NCI-H1694 treated with DMSO at 0.1 percent for 48 hours (cell line): ENCODE measurements at places on chromosomes 2 and 18.

- DNase-seq = no peak
Observed at GRCh38 chr18:6207941-6208340, 206.8 kb downstream of the L3MBTL4 start.

DNA sequence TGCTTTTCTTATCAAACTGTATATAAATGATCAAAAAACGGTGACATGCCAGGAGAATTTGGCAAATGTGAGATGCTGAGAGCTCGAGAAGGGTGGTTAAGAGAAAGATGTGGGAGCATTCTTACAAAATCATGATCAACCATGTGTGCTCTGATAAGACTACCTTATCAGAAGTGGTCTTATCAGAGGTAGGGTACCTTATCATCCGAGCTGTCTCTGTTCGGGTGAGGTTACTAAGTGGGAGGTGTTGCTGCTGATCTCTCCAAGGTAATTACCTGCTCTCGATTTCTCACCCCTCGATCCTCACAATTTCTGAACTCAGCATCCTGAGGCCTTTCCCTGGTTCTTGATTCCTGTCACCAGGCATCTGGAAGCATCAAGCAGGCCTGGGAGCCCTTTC lies 813.0 kb upstream of the ID2 start:
- DNase-seq = no peak

GRCh38 chr2:57022496-57022895 lies 838.7 kb downstream of the CCDC85A start:
- DNase-seq = no peak

DNA sequence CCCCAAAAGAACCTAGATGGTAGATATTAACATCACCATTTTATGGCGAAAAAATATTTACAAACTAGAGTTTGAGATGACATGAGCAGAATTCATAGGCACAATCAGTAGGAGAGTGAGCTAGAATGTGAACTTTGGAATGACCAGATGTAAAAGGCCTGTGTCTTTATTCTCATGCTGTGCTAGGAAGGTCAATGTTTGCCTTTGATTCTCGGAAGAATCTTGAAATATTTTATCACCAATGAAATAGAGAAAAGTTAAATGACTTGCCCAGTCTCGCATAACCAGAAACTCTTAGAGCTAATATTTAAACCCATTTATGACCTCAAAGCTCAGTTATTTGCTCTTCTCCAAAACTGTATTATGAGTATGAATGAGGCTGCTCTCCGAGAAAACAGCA lies 9.2 kb upstream of the REG3G start:
- no peak for DNase-seq

DNA sequence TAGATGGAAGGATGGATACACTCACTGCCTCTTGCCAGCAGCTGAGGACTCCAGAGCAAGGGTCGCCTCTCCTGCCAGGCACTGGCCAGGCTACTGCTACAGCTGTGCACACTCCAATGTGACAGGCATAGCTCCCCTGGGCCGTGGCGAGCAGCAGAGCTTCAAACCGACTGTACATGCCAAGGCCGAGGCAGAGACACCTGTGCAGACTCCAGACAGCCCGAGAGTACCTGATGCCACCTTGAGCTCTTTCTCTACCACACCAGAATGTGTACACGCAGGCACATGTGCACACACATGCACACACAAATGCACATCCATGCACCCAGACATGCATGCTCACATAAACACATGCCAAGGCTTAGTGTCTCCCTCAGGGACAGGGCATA lies 508.3 kb upstream of the MYT1L start:
- DNase-seq = no peak

GRCh38 chr2:173830170-173830569 lies 135.0 kb downstream of the SP3 start:
- DNase-seq = no peak

- peak; percentile 27 for DNase-seq
Observed at GRCh38 chr2:50515638-50516037, 516.3 kb downstream of the NRXN1 start.

- peak; percentile 28 for DNase-seq
Observed at GRCh38 chr18:33844232-33844631, 266.2 kb downstream of the ASXL3 start.

GRCh38 chr2:86037141-86037794 lies 68.4 kb downstream of the POLR1A start:
- peak; percentile 15 for DNase-seq

DNA sequence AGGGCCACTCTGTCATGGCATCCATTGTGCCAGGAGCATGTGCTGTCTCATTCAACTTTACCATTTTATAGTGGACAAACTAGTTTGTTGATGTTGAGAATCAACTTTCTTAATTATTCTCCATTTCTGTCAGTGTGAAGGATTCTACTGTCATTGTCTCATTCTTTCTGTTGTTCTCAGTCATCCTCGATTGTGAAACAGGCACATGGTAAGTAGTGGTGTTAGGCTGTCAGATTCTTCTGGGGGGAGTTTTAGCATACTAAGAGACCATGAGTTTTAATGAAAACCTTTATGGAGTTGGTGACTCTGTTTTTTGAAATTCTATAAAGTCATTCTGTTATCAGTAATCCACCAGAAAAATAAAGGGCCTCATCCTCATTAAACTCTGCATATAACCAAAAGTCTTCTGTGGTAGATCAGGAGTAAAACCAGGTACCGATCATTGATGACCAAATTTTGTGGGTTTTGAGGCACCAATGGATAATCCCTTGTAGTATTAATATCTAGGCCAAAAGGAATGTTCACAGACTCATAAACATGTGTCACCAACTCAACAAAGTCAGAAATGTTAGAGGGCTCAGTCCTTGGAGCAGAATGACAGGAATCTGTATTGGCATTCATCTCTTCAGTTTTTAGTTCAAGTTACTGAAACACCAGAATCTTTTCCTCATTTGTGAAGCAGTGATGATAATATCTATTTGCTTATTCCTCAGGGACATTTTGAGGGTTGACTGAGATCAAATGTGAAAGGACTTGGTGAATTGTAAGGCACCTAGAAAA lies 73.2 kb downstream of the CERS6 start:
- DNase-seq = no peak

DNA sequence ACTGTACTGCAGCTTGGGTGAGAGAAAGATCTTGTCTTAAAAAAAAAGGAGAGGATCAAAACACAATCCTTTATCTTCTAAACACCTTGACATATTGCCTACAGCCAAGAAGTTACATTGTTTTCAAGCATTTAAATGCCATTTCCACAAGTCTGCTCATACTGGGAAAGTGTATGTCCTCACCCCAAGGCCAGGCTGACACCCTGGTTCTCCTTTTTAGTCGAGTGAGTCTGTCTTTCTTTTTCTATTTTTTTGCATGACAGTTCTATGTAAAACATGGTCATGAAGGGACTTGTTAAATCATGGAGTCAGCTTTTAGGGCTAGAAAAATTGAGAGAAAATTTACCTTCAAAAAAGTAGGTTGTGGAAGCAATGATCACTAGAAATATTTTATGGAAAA lies 233.3 kb downstream of the FAM210A start:
- DNase-seq = no peak

DNA sequence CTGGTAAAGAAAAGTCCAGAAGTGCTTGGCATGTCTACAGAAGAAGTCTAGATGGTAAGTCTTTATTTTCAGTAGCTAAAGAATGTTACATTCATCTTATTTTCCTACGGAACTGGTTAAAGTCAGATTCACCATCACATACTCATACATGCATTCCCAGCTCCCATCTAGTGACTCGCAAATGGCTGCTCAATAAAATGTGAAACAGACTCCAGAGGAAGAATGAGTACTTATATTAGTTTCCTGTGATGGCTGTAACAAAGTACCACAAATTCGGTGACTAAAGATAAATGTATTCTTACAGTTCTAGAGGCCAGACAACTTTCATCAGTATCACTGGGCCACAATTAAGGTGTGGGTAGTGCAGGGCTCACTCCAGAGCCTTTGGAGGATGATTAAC lies 797.2 kb downstream of the SATB2 start:
- no peak for DNase-seq

DNA sequence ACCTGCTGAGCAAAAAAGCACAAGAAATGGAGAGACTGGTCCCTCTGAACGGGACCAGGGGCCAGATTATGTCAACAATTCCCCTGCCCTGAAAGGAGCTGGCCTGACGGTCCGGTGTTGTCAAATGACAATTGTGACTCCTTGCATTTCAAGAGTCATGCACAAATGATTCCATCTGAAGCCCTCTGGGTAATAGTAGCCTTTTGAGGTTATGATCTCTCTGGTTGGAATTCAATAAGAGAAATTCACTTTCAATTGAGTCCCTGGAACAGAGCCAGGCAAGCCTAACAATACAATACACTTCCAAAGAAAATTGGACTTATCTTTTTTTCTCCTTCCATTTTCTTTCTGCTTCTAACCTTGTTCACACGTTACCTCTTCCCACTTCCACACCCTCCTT lies 116.9 kb downstream of the C1D start:
- DNase-seq = no peak

GRCh38 chr2:109066501-109066900 lies 62.5 kb upstream of the SH3RF3 start:
- peak; percentile 76 for DNase-seq

DNA sequence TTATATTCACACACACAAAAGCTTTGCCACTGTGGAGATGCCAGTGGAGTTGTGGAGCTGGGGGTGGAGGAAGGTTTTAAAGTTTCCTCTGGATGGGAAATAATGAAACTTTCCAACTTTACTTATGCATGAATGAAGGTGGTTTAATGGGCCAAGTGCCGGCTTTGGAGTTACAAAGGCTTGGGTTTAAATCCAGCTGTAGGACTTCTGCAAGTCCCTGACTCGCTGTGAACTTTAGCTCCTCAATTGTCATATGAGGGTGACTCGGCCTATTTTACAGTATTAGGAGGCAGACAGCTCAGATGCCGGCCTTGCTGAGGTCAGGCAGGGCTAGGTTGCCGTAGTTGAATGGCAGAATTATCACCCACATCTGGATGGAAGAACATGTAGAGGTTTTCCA lies 415.8 kb upstream of the TRIB2 start:
- no peak for DNase-seq

GRCh38 chr2:9083287-9083686 lies 79.8 kb upstream of the MBOAT2 start:
- DNase-seq = no peak

GRCh38 chr2:10614124-10614523 lies 75.7 kb downstream of the NOL10 start:
- DNase-seq = no peak

- no peak for DNase-seq
Observed at GRCh38 chr2:30990671-30991070, 147.6 kb downstream of the GALNT14 start.
